AG08396 (cell line): ENCODE measurements at places on chromosomes 2 and 18.

GRCh38 chr18:43420950-43421349 lies 143.7 kb upstream of the SYT4 start:
- no peak for DNase-seq

DNA sequence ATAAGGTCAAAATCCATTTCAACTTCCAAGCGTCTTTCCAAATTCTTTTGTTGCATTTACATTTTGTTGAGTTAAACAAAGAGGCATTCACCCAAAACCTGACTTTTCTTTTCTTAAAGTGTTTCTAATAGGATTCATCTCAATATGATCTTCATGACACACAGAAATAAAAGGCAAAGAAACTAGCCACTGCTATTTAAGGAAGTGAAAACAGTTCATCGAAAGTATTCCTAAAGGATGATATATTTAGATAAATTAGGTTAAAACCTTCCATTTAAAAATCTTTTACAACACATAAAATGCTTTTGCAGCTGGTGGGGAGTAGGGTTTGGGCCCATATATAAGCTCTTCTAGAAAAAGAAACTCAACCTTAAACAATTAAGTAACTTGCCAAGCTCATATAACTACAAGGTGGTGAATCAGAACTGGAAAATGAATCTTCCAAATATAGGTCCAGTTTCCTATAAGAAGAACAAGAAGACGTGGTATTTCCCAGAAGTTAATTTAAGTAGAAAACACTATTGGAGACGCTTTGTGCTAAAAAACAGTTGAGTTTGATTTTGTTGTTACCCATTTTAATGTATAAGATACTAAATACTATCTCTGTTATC lies 336.0 kb upstream of the HNRNPA3 start:
- DNase-seq = no peak

DNA sequence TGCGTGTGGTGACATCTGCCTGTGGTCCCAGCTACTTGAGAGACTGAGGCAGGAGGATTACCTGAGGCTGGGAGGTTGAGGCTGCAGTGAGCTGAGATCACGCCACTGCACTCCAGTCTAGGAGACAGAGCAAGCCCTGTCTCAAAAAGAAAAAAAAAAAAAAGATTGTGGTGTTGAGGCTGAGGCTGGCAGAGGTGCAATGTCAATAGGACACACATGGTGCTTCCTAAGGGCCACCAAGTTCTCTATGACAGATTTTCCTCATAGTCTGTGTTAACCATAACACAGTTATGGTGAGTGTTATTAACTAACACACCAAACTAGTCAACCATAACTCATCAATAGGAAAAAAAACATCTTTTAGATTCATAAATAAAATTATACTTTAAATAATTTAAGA lies 494.4 kb downstream of the TMX3 start:
- no peak for DNase-seq

GRCh38 chr2:225600444-225600843 lies 200.9 kb downstream of the NYAP2 start:
- no peak for DNase-seq

DNA sequence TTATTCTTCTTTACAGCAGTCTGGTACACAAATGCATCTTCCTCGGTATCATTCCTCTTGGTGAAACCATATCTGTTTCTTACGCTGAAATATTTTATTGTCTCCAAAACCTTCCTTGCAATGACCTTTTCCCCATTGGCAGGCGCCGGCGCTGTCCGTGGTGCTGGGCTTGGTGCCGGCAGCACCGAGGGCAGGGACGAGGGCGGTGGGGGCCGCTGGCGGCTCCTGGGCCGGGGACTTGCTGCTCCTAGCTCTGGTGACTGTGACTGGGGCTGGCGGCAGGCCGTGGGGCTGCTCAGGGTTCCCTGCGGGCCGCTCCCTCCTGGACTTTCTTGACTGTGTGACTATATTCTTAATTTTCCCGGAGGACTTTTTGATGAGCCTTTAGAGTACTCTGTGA lies 72.5 kb downstream of the GPR39 start:
- peak; percentile 65 for DNase-seq

GRCh38 chr2:100409461-100409860 lies 8.0 kb downstream of the CHST10 start:
- DNase-seq = no peak

DNA sequence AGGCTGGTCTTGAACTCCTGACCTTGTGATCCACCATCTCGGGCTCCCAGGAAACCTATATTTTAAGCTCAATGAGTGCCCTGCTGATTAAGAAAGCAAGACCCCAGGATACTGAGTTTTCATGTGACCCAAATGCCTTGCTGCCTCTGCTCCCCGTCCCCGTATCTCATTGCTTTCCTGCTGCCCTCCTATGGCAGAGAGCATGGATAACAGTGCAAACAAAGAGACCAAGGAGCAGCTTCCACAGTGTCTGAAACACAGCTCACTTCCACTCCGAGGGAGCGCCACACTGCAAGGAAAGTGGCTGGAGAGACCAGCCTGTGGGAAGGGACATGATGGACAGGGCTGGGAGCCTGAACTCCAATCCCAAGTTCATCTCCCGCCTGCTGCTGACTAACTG lies 246.8 kb downstream of the TMEM182 start:
- DNase-seq = no peak
